ENCODE measurements at places on chromosomes 2 and 18. TPM values are rescaled to one million over a fixed set of nuclear protein-coding genes. Genes with fewer than 3 reads are reported as not detected.

Gene CAVIN2
- total RNA-seq: 0.29 TPM

Gene TBC1D8
- 0.87 TPM for total RNA-seq

Gene ACADL
- total RNA-seq: not detected

Gene SANBR
- total RNA-seq: 5.5 TPM

Gene CCDC141
- total RNA-seq: 39.2 TPM

Gene KCNG2
- total RNA-seq: not detected

Gene PTPRN
- total RNA-seq: not detected

Gene ZFAND2B
- total RNA-seq: 50.4 TPM

Gene ASXL3
- not detected for total RNA-seq

Gene C1QL2
- not detected for total RNA-seq

Gene PSMD14
- 23.2 TPM for total RNA-seq

Gene ABCB11
- not detected for total RNA-seq

Gene CFAP221
- not detected for total RNA-seq

Gene MSH2
- 39.1 TPM for total RNA-seq

Gene PID1
- total RNA-seq: not detected

Gene ANKRD62
- not detected for total RNA-seq

Gene UBE2F
- 48.3 TPM for total RNA-seq

Gene RBM43
- total RNA-seq: 8.0 TPM

Gene GEN1
- 5.8 TPM for total RNA-seq

Gene GALNT5
- total RNA-seq: not detected

Gene MAP3K19
- total RNA-seq: not detected

Gene ERFE
- not detected for total RNA-seq

Gene DLX2
- not detected for total RNA-seq

Gene INHA
- not detected for total RNA-seq

Gene OSR1
- total RNA-seq: not detected

Gene CELF4
- total RNA-seq: not detected

Gene GPR55
- 1.9 TPM for total RNA-seq

Gene CYP27C1
- total RNA-seq: not detected

Gene SP5
- total RNA-seq: not detected

Gene ANKZF1
- total RNA-seq: 169 TPM

Gene AQP12B
- not detected for total RNA-seq

Gene CRACDL
- total RNA-seq: 1.9 TPM

Gene DNAJC5G
- total RNA-seq: not detected

Measured in naive thymus-derived CD4-positive, alpha-beta T cell (primary cell).